ENCODE measurements at places on chromosomes 2 and 18.

DNA sequence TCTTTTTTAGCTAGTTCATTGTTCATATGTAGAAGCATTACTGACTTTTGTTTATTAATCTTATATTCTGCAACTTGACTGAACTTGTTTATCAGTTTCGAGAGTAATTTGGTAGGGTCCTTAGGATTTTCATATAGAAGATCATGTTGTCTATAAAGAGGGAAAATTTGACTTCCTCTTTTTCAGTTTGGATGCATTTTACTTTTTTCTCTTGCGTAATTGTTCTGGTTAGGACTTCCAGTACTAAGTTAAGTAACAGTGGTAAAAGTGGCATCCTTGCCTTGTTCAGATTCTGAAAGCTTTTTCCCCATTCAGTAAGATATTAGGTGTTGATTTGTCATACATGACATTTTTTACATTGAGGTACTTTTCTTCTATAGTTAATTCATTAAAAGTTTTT, 726.0 kb downstream of the KCNJ3 start:
- no peak for DNase-seq

DNA sequence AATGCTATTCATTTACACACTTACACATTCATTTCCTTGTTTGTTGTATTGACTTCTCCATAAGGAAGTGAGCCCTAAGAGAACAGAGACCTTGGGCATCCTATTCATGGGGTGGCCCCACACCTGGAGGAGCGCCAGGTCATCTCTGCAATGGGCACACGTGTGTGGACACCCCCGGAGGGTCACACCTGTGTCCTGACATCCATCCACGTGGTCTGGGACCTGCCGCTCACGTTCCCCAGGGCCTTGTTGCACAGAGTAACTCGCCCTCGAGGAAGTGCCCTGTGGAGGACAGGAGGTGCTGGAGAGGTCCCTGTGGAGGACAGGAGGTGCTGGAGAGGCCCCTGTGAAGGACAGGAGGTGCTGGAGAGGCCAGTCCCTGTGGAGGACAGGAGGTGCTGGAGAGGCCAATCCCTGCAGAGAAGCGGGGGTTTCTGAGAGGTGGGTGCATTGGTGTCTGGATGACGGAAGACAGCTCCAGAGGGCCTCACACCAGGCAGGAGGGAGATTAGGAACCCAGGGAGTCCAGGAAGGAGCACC, 73.2 kb upstream of the GPC1 start:
- DNase-seq: no peak

DNA sequence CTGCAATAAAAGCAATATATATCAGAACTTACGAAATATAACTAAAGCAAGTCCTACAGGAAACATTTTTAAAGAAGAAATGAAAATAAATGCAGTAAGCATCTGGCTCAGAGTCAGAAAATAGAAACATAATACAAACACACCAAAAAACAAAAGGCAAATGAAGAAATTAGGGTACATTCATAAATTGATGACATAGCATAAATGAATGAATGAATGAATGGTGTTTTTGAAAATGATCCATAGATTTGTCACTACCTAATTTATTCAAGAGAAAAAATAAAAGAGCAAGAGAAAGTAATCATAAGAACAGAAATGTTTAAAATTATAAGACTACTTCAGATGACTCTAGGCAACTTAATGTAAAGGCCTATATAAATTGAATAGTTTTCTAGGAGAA, 226.1 kb upstream of the CDH20 start:
- DNase-seq: no peak

- DNase-seq: no peak
Observed at GRCh38 chr2:177783835-177784744, 288.5 kb downstream of the PDE11A start.

- no peak for DNase-seq
Observed at GRCh38 chr18:14092625-14093306, 39.5 kb downstream of the ZNF519 start.
